Fibroblast of villous mesenchyme (primary cell): ENCODE measurements at places on chromosomes 16 and 17. TPM values are rescaled to one million over a fixed set of nuclear protein-coding genes. Genes with fewer than 3 reads are reported as not detected.
A peak's percentile ranks its signal among the peaks of the same experiment; 100 is the strongest.

HOXB6 gene
- total RNA-seq, result 1.3 and 1.6 TPM in 2 replicates

GAS2L2 gene
- not detected in 2 replicates for total RNA-seq

EMP2 gene
- total RNA-seq, result 10.6 and 13.0 TPM in 2 replicates

SDF2 gene
- total RNA-seq, result 41.6 and 57.4 TPM in 2 replicates

CRHR1 gene
- not detected in 2 replicates for total RNA-seq

CA5A gene
- not detected in 2 replicates for total RNA-seq

ALOX12 gene
- under 0.01 TPM in 1 of 2 replicates, not detected in the other for total RNA-seq

TP53TG3D gene
- total RNA-seq, result 0.43 and 1.3 TPM in 2 replicates

ATP6V0D1 gene
- 107 and 122 TPM in 2 replicates for total RNA-seq

PRSS8 gene
- under 0.01 TPM in 1 of 2 replicates, not detected in the other for total RNA-seq

KRTAP4-9 gene
- not detected in 2 replicates for total RNA-seq

ANKRD40CL gene
- total RNA-seq, result not detected in 2 replicates

IRX3 gene
- total RNA-seq, result 0.64 and 0.86 TPM in 2 replicates

CCL7 gene
- total RNA-seq, result 0.43 TPM in 1 of 2 replicates, not detected in the other

FCSK gene
- 9.0 and 9.5 TPM in 2 replicates for total RNA-seq

GRCh38 chr16:1612320-1613111 lies at the start of gene CRAMP1:
Gene CRAMP1 (plus strand): TSS chr16:1612360. CDS start chr16:1614640, 2,280 bp downstream.
- peak; percentile 23 for DNase-seq

- DNase-seq, result peak; percentile 24
Measured at GRCh38 chr17:1999557-2000251, 25.4 kb downstream of the RTN4RL1 start.

GRCh38 chr17:58278661-58279015 lies 2.1 kb downstream of the MPO start:
- no peak for DNase-seq

GRCh38 chr16:77555791-77556190 lies 121.0 kb upstream of the ADAMTS18 start:
- DNase-seq, result no peak

DNA sequence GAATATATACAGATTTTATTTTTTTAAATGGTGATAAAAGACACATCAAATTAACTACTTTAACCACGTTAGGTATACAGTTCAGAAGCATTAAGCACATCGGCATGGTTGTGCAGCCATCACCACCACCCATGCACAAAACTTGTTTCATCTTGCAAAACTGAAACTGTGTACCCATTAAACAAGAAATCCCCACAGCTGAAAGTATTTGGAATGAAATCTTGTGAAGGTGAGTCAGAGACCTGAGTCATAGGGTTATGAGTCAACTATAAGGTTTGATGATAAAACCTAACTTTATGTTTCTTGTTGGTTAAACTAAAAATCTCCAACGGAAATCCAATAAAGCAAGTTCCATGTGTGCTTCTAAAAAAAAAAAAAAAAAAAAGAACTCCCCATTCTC lies 561.6 kb upstream of the PSMD7 start:
- peak; percentile 76 for DNase-seq

DNA sequence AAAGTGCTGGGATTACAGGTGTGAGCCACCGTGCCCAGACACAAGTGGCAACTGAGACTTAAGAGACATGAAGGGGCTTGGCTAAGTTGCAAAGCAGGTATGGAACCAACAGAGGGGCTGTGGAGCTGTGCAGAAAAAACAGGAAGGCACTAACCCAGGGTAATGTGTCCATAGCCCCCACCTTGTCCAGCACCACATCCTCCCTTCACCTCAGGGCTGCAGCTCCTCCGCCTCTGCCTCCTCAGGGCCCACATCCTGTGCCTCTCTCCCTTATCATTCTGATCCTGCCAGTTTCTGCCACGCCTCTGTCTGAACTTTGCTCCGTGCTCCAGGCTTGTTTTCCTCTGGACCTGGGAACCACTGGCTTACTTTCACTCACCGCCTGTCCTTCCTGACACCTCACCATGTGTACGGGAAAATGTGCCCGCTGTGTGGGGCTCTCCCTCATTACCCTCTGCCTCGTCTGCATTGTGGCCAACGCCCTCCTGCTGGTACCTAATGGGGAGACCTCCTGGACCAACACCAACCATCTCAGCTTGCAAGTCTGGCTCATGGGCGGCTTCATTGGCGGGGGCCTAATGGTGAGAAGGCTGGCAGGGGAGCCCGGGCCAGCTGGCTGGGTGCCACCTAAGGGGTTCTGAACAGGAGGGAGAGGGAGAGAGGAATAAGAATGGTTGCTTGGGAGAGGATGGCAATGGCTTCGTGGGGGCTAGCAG lies at the start of gene TM4SF5:
TM4SF5 (plus strand) TSS at position 368 of the 716 bp plus-strand sequence; CDS start at position 405, 37 bp downstream.
- DNase-seq, result no peak

- no peak for DNase-seq
Measured at GRCh38 chr16:79278506-79278905, 322.0 kb downstream of the MAF start.

DNA sequence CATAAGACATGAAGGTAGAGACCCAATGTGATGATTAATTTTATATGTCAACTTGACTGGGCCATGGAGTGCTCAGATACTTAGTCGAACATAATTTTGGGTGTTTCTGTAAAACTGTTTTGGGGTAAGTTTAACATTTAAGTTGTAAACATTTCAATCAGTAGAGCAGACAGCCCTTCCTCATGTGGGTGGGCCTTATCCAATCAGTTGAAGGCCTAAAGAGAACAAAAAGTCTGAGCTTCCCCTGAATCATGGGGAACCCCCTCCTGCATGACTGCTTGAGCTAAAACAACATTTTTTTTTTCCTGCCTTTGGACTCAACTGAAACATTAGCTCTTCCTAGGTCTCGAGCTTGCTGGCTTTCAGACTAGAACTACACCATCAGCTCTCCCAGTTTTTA lies 327.3 kb upstream of the SOX9 start:
- no peak for DNase-seq

DNA sequence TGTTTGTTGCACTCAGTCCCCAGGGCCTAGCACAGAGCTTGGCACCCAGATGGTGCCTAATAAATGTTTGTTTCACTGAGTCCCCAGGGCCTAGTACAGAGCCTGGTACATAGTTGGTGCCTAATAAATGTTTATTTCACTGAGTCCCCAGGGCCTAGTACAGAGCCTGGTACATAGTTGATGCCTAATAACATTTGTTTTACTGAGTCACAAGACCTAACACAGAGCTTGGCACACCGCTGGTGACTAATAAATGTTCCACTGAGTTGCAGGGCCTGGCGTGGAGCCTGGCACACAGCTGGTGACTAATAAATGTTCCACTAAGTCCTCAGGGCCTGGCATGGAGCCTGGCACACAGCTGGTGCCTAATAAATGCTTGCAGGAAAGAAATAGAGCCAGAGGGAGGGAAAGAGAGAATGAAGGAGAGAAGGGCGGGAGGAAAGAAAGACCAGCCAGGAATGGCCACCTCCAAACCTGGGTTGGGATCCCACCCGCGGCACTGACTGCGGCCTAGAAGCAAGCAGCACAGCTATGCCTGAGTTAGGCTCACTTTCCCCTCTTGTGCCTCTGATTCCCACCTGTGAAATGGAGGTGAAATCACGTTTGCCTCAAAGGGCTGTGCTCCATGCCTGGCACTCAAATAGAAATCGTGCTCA lies 7.5 kb downstream of the SLC5A11 start:
- DNase-seq, result no peak

DNA sequence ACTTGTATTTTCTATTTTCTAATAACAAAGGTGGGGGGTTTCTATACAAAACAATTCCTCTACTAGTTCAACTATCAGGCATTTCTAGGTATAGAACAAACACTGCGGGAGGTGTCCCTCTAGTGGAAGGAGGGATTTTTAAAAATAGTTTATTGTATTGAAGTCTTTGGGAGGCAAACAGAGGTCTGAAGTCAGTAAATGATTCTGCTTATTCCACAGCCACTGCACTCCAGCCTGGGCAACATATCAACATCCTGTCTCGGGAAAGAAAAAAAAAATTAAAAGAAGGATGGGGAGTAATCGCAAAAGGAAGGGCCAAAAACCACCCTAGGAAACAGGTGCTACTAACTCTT lies 648 bp upstream of the ERCC4 start:
- DNase-seq, result no peak

- DNase-seq, result no peak
Measured at GRCh38 chr17:83129676-83130075, 50.3 kb downstream of the METRNL start.

DNA sequence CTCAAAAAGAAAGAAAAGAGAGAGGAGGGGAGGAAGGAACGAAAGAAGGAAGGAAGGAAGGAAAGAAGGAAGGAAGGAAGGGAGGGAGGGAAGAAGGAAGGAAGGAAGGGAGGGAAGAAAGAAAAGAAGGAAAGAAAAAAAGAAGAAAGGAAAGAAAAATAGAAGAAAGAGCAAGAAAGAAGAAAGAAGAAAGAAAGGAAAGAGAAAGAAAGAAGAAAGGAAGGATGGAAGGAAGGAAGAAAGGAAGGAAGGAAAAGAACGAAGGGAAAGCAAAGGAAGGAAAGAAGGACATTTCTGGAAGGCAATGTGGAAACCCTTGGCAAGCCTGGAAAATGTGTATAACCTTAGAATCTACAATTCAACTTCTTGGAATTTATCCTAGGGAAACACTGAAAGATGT lies 150.4 kb upstream of the LHX1 start:
- DNase-seq, result no peak

GRCh38 chr17:53924530-53925455 lies 102.1 kb downstream of the KIF2B start:
- DNase-seq, result peak; percentile 4

DNA sequence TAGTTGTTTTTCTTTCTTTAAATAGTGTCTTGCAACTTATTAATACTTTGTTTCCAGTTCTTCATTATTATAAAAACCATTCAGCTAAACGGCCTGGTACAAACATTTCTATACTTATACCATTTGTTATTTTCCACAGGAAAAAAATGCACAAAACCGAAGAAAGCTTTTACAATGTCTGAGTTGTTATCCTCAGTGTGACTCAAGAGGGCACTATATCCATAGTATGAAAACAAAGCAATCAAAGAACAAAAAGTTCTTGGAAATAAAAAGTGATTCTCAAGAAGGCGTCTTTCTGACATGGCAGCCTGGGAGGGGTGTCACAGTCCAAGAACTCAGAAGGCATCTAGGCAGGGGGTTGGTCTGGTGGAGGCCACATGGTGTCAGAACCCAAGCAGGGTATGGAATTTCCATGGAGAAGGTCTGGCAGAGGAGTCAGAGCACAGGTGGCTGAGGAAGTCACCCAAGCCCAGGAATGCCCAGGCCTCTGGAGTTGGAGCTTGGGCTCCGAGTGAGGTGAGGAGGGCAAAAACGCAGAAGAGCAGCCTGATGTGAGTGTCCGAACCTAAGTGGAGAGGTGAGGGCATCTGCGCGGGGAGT lies 70.9 kb upstream of the ATP2A3 start:
- DNase-seq, result no peak

GRCh38 chr17:33520426-33521330 lies 227.6 kb upstream of the ASIC2 start:
- DNase-seq, result peak; percentile 36

DNA sequence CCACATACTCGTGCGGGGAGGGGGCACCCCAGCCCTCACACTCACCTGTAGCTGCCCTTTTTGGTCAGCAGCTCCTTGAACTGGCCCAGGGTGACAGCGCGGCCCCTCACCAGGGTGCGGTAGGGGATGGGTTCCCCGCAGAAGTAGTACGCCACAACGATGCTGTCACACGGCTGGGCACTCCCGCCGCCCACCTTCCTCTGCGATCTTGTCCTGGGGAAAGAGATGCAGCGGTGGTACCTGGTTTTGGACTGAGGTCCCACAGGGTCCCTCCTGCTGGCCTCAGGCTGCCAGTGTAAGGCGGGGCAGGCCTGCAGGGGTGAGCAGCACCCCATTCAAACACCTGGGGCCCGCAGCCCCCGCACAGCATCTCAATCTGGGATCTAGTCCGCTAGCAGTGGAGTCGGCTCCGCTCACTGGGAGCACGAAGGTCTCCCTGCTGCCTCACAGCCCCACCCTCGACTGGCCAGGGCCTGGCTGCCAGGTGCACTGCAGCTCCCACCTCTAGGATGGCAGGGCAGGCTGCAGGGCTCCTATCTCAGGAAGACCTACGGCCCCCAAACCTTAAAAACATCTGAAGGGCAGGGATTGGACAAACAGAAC lies 6.5 kb downstream of the PDIA2 start:
- no peak for DNase-seq

DNA sequence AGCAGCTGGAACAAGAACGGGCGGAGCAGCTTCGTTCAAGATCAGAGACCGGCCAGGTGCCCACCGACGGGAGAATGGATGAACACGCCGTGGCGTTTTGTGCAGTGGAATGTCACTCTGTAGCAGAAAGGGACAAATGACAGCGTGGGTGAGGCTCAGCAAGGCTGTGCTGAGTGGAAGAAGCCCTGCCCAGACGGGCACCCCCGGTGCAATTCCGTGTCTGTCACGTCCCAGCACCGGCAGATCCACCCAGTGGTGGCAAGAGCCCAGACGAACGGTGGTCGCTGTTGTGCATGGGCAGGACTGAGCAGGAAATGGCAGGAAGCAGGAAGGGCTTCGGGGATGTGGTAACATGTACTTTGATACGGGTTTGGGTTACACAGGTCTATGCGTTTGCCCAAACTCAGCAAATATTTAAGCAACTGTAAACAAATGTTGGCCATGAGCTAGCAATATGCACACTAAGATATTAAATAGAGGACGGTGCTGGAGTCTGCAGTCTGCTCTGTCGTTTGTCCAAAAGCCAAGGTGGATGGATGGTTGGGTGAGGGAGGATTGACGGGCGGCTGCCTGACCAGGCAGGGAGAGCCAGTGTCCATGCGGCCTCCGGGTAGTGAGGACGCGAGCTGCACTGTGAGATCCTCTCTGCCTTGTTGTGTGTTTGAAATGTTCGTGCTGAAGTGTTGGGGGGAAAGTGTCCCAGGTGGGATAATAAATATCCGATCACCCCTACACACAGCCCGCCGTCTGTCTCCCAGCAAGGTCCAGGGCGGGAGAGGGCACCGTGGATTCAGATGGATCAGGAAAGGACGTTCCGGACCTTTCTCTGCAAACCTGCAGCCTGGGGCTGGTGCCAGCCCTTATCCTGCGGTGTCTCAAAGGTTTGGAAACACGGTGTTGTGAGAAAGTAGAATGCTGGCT lies 48.4 kb downstream of the COX4I1 start:
- no peak for DNase-seq

DNA sequence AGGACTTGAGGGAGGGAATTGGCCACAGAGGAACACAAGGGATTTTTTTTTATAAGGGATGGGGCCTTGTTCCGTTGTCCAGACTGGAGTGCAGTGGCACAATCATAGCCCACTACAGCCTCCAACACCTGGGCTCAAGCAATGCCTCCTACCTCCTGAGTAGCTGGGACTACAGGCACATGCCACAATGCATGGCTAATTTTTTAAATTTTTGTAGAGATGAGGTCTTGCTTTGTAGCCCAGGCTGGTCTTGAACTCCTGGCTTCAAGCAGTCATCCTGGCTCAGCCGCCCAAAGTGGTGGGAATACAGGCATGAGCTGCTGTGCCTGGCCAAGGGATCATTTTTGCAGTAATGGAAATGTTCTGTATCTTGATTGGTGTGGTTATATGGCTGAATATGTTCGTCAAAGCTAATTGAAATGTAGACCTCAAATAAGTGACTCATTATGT lies 56.9 kb downstream of the VMP1 start:
- DNase-seq, result no peak

DNA sequence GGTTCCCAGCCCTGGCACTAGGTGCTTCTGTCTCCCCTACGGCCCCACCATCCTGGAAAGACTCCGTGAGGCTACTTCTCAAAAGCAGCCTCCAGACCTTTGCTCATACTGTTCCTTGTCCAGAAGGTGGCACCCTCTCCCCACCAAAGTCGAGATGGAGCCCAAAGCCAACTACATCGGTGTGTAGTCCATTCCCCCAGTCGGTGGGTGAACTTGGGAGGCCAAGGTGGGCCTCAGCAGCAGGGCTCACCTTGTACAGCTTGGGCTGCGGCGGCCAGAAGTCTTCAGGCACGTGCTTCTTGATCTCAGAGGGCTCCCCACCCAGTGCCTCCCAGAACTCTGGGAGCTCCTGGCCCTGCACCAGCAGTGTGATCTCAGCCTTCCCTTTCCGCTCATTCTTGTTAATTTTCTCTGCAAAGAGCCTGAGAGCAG lies 10.2 kb downstream of the FLII start:
- DNase-seq, result peak; percentile 71
